ENCODE measurements at places on chromosomes 12 and 14. TPM values are rescaled to one million over a fixed set of nuclear protein-coding genes. Genes with fewer than 3 reads are reported as not detected.

PPTC7 gene
- 6.8 TPM for total RNA-seq

ETFBKMT gene
- total RNA-seq, result 4.1 TPM

NCKAP5L gene
- 25.1 TPM for total RNA-seq

DBX2 gene
- not detected for total RNA-seq

AICDA gene
- total RNA-seq, result not detected

MSRB3 gene
- 25.6 TPM for total RNA-seq

Measured in cardiac ventricle fibroblast (primary cell).